ENCODE measurements at places on chromosomes 5 and 9. TPM values are rescaled to one million over a fixed set of nuclear protein-coding genes. Genes with fewer than 3 reads are reported as not detected.

DNA sequence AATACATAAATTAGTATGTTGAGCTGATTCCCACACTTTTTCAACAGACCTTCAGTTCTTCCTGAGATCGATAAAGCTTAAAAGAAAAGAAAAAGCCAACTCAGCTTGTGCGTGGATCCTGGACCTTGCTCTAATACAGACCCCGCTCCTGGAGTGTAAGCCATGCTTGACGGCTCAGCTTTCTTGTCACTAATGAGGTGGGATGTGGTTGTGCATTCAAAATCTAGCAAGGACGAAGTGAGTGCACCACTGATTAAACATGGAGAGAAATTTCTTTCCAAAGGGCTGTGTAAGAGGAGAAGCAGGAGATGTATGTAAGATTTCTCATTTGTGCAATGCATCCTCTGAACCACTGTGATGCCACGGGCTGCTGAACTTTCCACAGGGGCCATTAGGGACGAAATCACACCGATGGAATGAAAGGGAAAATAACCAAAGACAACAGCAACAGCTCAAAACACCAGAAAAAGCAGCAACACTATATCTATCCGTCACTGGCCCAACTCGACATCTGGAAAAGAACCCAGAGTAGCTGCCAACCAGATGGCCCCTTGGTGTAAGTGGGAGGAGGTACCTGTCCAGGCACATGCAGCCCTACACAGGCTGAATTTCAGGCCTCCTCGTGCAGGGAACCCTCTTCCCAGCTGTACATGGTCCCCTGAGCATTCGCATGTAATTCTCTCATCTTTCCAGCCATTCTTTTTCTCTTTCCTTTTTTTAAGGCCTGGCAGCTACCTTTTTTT lies 178.9 kb downstream of the SREK1 start:
- DNase-seq = no peak

GRCh38 chr5:176695073-176695472 lies 47.8 kb downstream of the TSPAN17 start:
- no peak for DNase-seq

DNA sequence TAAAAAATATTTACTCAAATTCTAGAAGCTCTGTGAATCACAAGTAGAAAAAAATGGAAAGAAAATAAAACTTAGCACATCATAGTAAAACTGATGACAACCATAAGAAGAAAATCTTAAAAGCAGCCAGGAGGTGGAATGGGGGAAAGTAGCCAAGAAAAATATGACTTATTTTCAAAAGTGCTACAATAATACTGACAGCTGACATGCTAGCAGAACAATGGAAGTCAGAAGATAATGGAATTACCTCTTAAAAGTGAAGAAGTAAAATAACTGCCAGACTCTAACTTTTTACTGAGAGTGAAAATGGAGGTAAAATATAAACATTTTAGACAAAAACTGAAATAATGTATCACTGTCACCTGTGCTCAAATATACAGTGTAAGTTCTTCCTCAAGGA lies 532.2 kb upstream of the SGCD start:
- peak; percentile 1 for DNase-seq

GRCh38 chr9:120045011-120045410 lies 535.0 kb downstream of the CDK5RAP2 start:
- DNase-seq = no peak

DNA sequence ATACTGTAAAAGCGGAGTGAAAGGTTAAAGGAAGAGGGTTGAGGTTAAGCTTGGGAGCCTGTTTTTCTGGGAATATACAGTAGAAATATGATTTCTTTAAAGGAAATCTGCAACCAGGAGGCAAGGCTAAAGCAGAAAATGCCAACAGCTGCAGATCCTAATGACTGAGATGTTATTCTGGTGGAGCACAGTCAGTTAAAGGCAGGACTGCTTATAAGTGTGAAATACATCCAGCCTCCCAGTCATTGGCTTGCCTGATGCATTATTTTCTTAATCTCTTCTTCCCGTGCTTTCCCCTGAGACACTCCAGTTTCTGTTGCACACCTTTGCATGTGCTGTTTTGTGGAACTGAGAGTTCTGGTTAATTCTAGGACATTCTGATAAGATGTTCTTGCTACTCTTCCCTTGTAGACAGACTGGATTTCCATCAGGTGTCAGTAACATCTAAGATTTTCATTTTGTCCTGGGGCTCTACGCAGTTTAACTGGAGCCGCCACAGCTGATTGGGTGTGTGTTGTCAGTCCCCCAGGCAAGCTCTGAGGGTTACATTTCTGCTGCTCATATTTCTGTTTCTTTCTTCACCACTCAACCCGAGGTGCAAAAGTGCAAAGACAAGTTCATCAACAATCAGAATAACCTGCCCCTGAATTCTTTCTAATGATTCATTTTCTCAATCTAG lies 44.4 kb downstream of the CAST start:
- peak; percentile 49 for DNase-seq

DNA sequence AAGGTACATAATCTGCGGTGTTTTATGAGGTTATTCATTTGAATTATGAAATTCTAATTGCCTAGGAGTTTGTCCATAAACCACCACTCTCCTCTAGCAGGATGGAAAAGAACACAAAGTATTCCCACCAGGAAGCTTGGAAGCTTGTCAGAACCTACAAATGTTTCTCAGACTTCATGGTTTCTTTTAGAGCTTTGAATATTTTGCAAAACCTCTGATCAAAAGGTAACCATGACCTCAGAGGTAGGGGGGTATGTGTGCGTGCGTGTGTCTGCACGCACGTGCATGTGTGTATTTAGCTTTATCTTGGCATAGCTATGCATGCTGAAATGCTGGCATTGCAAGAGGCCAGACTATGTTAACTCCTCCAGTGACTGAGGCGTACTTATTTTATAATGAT lies 847.0 kb downstream of the TLE1 start:
- no peak for DNase-seq

GRCh38 chr5:147576646-147577535 lies 67.0 kb upstream of the DPYSL3 start:
- peak; percentile 15 for DNase-seq

- no peak for DNase-seq
These were observed 83.4 kb downstream of the CPLANE1 start for GRCh38 chr5:37165761-37166160.

- DNase-seq = peak; percentile 23
These were observed 6.4 kb downstream of the PRKAA1 start for GRCh38 chr5:40791715-40792139.

The SLC34A1 gene
- total RNA-seq = not detected

The RABEPK gene
- total RNA-seq = 24.5 TPM

The ANKRD31 gene
- total RNA-seq = not detected

The RNF183 gene
- total RNA-seq = not detected
